ENCODE measurements at places on chromosomes 7 and 10. TPM values are rescaled to one million over a fixed set of nuclear protein-coding genes. Genes with fewer than 3 reads are reported as not detected.
A peak's percentile ranks its signal among the peaks of the same experiment; 100 is the strongest.

Gene TRDMT1
- polyA plus RNA-seq: 7.4 TPM

Gene CCL24
- polyA plus RNA-seq: not detected

Gene HELLS
- 147 TPM for polyA plus RNA-seq

Gene FAM237B
- not detected for polyA plus RNA-seq

DNA sequence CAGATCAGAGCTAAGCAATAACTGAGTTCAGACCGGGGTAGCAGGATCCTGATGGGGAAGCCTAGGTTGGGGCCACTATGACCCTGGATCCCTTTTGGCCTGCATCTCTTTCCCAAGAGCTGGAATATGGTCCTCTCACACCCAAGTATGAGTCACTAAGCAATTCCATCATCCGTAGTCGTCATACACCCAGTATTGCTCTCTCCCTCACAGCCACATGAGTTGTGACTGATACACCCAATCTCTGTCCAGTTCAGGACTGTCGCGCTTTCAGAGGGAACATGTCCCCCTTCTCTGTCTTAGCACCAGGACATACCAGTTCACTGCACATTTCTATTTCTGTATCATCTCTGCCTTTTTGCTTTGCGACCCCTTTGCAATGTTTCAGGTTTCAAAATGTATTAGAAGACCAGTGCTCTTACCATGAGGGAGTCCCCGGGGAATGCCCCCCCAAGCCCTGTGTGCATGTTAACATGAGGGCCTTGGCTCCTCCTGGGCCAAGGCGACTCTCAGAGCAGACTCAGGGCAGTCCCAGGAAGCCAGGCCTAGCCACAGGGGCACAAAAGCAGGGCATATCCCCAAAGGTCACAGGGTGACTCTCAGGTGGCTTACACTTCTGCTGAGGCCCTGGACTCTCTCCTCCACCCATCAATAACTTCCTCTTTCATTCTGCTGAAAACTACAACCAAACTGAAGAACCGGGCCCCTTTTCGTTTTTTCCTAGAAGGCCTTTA lies 75.3 kb upstream of the SAMD8 start:
- DNase-seq: no peak

GRCh38 chr10:101616415-101617101 lies 28.4 kb downstream of the DPCD start:
- no peak for DNase-seq

Gene PIK3AP1
- 1.9 TPM for polyA plus RNA-seq

DNA sequence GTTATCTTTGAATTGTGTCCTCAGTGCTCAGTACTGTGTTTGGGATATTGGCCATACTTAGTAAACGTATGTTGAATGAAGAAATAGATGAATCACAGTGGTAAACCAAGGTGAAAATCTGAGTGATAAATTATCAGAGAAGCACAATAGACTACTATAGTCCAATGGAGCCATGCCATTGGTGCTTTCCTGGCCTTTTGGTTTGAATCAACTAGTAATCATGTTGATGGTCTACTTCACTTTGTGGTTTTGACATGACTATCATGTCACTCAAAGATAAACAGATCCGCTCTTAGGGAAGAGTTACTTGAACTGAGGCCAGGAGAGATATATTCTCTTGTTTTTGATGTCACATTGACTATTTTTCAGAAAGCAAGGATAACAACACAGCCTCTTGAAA lies 86.1 kb upstream of the IGFBP3 start:
- DNase-seq: no peak

GRCh38 chr7:82600531-82600930 lies 157.0 kb upstream of the CACNA2D1 start:
- DNase-seq: no peak

GRCh38 chr7:145915679-145916078 lies 200.9 kb upstream of the CNTNAP2 start:
- no peak for DNase-seq

DNA sequence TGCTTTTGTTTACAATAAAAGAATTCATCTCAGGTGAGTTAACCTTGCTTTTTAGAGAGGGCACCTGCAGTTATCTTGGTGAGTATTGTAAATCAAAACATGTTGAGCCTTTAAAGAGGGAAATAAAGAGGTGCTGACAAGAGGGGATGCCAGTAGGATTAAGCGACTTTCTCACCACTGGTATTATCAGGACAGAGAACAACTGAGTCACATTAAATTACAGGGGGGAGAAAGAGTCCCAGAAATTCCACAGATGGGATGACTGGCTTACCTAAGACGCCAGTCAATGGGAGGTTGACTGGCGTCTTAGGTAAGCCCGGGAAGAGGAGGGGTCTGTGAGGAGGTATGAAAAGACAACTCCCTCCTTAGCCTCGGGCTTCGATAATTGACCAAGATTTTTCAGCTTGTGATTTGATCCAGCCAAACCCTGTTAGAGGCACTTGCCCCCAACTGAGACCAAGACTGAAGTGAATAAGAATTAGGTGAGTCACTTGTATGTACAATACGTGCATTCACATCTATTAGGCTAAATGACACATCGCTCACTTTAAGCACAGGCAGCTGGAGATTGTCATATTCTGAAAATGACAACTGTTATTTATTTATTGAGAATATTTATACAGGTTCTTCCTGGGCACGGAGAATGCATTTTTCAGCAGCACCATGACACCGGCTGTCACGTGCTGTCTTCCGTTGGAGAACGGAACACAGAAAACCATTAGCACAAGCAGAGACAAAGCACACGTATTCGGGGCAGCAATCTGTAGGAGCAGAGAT lies 117.6 kb downstream of the SEM1 start:
- peak; percentile 41 for DNase-seq
